SW 1271 (cell line): ENCODE measurements at places on chromosomes 13 and 19.
A peak's percentile ranks its signal among the peaks of the same experiment; 100 is the strongest.

- no peak for DNase-seq
These were observed at the start of gene LILRB2 for GRCh38 chr19:54281007-54281728. Gene LILRB2 (minus strand): TSS chr19:54281110. CDS start chr19:54280496, 614 bp downstream.

DNA sequence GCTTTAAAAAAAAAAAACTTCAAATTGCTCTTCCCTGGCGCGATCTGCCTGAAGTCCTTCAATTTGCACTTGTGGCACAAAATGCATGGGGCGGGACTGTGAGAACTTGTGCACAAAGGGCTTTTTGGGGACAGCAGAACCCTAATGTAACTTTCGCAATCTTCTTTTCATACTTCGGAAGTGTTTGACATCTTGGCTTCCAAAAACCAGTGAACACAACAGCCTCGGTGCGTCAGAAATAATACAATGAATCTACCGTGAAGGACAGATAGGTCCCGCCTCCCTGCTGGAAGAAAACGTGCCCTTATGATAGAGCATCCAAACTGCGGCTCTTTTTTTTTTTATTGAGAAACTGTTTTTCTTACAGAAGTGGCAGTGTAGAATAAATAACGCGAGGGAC, 36.6 kb downstream of the KLF2 start:
- DNase-seq: no peak

GRCh38 chr13:41017159-41017558, 2.0 kb downstream of the ELF1 start:
- DNase-seq: no peak

- no peak for DNase-seq
These were observed 11.8 kb downstream of the STAP2 start for GRCh38 chr19:4326837-4327251.

DNA sequence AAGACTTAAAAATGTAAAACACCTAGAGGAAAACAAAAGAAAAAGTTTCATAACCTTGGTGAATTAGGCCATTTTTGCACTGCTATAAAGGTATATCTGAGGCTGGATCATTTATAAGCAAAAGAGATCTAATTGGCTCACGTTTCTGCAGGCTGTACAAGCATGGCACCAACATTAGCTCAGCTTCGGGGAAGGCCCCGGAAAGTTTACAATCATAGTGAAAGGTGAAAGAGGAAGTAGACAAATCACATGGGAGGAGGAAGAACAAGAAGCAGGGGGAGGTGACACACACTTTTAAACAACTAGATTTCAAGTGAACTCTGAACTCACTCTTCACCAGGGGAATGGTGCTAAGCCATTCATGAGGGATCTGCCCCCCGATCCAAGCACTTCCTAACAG, 1358.5 kb upstream of the PCDH9 start:
- DNase-seq: no peak

DNA sequence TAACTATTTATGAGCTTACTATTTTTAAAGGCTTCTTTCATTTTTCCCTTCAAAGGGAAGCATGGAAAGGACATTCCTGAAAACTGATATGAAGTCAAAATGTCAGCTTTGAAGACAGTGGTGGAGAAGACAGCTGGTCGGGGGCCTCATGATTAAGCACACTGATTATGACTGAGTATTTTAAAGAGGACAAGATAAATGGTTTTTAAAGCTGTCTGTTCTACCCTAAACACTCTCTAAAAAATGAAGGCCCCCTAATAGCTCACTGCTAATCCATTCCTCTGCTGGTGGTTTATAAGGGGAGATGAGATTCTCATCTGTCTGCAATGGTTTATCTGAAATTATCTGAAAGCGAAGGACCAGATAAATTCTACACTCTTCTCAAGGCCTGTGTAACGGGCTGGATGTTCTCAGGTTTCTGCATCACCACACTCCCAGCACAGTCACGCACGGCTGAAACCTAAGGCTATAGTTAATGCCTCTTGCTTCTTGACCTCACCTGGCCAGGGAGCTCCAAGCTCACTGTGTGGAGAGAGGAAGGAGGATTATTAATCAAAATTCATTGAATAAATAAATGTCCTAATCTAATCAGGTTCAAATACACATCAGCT, 86.9 kb upstream of the DOCK9 start:
- DNase-seq: no peak

DNA sequence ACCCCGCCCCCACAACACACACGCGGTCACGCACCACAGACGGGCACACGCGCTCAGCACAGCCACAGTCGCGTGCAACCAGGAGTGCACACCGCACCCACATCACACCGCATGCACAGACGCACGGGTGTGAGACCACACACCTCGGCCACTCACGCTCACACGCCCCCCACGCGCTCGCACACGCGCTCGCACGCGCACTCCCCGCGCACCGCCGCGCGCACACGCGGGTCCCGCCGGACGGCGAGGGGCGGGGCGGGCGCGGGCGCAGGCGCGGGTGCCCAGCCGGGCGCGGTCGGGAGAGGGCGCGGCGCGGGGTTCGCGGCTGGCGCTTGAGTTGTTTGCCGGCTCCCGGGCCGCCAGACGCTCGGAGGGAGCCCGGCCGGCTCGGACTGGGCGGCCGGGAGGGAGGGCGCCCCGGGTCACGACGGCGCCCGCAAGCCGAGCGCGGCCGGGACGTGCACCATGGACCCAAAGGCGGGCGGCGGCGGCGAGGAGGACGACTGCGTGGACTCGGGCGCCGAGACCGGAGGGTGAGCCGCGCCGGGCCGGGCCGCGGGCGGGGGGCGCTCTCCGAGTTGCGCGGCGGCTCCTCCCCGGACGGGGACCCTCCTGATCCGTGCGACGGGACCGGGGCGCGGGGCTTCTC, at the start of gene FAM124A:
Gene FAM124A, plus strand, starts transcription at position 362 of the 649 bp plus-strand sequence. Its CDS starts 104 bp downstream, at position 466.
- no peak for DNase-seq

GRCh38 chr13:24648983-24649687, 31.1 kb upstream of the ATP12A start:
- no peak for DNase-seq

- no peak for DNase-seq
These were observed 11.5 kb upstream of the EML2 start for GRCh38 chr19:45650722-45651121.

GRCh38 chr13:79901336-79901735, 420.4 kb downstream of the NDFIP2 start:
- no peak for DNase-seq

DNA sequence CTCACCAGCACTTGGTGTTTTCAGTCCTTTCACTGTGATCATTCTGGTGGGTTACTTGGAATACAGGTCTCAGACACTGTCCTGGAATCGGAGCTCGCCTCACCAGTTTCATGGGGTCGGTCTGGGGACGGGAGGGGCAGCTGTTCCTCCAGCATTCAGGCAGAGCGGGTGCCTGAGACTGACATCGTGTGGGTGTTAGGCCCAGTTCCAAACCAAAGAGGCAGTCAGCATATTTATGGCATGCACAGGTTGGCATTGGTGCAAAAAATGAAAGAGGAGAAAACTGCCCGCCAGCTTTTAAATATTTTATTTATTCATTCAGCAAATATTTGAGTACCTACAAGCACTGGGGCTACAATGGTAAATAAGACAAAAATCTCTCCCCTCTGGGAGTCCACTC, 20.1 kb downstream of the PLEKHF1 start:
- no peak for DNase-seq

DNA sequence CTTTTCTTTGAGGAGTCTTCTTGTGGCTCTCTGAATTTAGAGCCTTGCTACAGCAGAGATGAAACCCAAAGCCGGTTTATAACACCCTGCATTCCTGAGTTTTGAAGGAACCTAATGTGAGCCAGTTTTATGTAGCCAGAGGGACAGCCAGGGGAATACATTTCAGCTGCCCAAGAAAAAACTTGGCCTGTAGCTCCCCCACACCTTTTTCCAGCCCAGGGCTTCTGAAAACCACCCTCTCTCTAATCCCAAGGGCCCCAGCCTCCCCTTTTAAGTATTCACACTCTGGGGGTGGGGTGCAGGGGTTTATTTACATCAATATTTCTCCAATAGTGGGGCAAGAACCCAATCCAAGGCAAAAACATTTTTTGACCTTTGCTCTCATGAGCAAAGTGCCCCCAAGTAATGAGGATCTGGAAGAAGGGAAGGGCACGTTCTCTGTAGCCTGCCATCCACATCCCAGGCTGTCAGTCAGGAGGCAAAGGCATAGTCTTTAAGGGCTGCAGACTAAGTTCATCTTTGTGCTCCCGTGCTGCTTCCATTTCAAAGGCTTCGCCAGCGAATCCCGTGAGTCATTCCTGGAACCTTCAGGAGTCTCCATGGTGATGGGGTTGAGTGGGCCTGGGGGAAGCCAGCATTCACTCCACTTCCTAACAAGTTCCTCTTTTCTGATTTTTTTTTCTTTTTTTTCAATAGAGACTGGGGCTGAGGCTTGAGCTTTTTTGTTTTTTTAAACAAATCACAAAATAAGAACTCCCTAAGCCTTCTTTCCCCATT, 33.2 kb upstream of the MEDAG start:
- DNase-seq: no peak

DNA sequence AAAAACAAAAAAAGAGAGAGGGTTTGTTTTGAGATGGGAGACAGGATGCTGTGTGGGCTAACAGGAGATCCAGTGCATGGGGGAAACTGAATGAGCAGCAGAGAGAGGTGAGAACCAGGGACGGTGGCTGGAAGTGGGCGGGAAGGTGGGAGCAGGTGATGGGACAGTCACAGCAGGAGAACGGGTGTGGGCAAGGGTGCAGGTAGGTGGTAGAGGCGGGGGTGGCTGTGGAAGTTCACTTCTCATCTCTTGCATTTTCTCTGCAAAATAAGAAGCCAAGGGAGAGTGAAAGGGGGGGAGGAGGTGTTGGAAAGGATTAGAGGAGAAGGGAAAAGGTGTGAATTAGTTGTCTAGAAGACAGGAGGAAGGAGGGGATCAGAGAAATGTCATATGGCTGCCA, 21.9 kb downstream of the FBXO17 start:
- no peak for DNase-seq

DNA sequence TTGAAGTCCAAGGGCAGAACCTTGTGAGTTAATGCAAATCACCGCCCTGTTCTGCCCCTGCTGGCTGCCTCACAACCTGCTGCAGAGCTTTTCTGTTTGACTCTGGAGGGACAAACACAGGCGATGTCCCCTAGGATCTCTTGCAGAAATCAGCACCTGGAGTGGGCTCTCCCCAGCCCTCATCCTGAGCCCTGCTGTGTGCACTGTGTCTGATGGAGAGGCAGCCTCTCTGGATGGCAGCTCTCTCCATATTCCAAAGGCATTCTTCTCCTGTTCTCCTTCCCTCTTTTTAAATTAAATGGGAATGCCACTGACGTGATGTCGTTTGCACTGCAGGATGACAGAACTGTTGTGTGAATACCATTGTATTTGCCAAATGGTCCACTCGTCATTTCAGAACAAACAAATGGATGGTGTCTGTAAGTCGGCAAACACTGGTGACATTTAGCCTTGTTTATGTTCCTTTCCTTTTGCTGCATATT, 184.1 kb downstream of the ZNF536 start:
- no peak for DNase-seq

GRCh38 chr13:79917628-79918027, 423.3 kb downstream of the SPRY2 start:
- DNase-seq: no peak

- DNase-seq: peak; percentile 78
These were observed 13.3 kb upstream of the CACNG6 start for GRCh38 chr19:53977991-53978731.

DNA sequence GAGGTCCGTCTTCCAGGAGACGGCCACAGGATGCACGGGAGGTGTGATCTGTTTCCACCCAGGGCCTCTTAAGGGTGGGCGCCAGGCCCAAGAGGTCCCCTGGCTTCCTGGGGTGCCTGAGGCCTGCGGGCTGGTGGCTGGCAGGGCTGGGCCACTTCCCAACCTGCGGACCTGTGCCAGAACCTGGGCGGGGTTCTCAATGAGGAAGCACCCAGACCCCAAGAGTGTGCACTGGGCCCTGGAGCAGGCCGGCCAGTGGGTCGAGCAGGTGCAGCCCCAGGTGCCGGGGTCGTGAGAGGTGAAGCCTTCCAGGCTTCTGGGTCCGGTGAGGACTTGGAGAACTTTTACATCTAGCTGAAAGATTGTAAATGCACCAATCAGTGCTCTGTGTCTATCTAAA, 6.7 kb upstream of the MICU2 start:
- DNase-seq: no peak

DNA sequence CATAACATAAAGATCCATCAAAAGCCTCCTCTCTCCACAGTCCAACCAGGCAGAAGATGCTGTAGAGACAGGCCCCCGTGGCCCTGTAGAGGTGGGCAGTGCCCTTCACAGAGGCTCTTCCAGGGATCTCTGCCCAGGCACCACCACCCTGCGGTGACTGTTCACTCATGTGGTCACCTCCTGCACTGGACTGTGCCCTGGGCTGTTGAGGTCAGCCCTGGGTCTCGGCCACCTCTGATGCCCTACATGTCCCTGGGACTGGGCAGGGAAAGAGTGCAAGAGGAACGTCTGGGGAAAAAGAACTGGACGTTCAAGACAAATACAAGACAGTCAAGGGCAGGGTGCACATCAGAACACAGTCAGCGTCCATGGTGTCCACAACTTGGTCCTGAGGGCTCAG, 22.3 kb downstream of the PEPD start:
- no peak for DNase-seq

GRCh38 chr13:114145256-114145655, 12.8 kb upstream of the RASA3 start:
- no peak for DNase-seq

DNA sequence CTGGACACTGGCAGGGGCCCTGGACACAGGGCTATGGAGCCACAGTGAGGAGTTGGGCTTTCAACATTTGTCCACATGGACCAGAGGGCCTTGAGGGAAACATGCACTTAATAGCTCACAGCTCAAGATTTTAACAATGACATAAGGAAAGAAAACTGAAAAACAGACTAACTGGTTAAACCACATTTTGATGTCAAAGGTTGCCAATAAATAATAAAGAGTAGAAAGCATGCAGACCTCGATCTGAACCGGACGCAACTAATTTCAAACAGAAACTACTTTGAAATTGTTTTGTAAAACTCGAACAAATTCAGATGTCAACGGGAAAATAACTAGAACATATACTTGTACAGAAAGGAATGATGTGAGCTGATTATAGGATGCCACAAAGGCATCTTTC, 15.5 kb upstream of the ZNF888 start:
- DNase-seq: no peak

- DNase-seq: peak; percentile 65
These were observed 9.3 kb downstream of the RPS9 start for GRCh38 chr19:54209811-54210494.

- no peak for DNase-seq
These were observed 3.5 kb downstream of the PTGER1 start for GRCh38 chr19:14471436-14472187.

- DNase-seq: no peak
These were observed 10.5 kb downstream of the LPAR6 start for GRCh38 chr13:48402325-48402932.

DNA sequence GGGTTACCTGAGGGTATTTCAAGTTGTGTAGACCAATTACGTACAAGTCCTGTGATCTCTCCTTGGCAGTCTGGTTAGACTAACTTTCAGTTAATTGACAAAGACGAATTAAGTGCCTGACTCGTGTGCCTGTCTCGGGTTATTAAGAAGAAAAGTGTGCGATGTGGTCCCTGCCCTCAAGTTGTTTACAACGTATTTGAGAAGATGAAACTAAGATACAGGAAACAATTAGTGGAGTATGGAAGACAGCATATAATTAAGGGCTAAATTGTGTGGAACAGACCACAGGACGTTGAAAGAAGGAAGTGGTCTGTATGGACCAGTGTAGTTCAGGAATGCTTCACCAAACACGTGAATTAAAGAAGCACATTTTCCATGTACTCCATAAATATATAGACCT, 49.2 kb downstream of the KLF5 start:
- no peak for DNase-seq
